ENCODE measurements at places on chromosomes 13 and 19. TPM values are rescaled to one million over a fixed set of nuclear protein-coding genes. Genes with fewer than 3 reads are reported as not detected.

MISP3 gene
- 2.3 TPM for total RNA-seq

AP1M1 gene
- total RNA-seq: 68.3 TPM

PEG3 gene
- total RNA-seq: not detected

XRCC1 gene
- total RNA-seq: 28.2 TPM

WDR83 gene
- 10.0 TPM for total RNA-seq

TTC9B gene
- 0.29 TPM for total RNA-seq

TMEM38A gene
- 1.4 TPM for total RNA-seq

SSC5D gene
- total RNA-seq: 0.53 TPM

SRRM5 gene
- total RNA-seq: 0.80 TPM

CYP2F1 gene
- not detected for total RNA-seq

MEIOSIN gene
- total RNA-seq: 0.23 TPM

LILRA1 gene
- not detected for total RNA-seq

LPAR6 gene
- 0.82 TPM for total RNA-seq

EFNB2 gene
- 4.3 TPM for total RNA-seq

DIRAS1 gene
- 3.7 TPM for total RNA-seq

FSTL3 gene
- total RNA-seq: 224 TPM

FAM174C gene
- 50.5 TPM for total RNA-seq

ARRDC5 gene
- not detected for total RNA-seq

RNF113B gene
- total RNA-seq: not detected

CASP14 gene
- not detected for total RNA-seq

ATP8B3 gene
- 3.6 TPM for total RNA-seq

PLPPR3 gene
- total RNA-seq: 4.8 TPM

CCNE1 gene
- 23.6 TPM for total RNA-seq

DAND5 gene
- total RNA-seq: 0.32 TPM

TFPT gene
- 20.9 TPM for total RNA-seq

ZNF836 gene
- total RNA-seq: 0.58 TPM

ZNF541 gene
- not detected for total RNA-seq

DMAC2 gene
- 111 TPM for total RNA-seq

TMPRSS9 gene
- total RNA-seq: 0.03 TPM

ZNF737 gene
- 0.08 TPM for total RNA-seq

ZNF878 gene
- not detected for total RNA-seq

HRC gene
- not detected for total RNA-seq

C2CD4C gene
- total RNA-seq: 0.44 TPM

APOC4 gene
- total RNA-seq: not detected

NANOS3 gene
- 3.3 TPM for total RNA-seq

KRTDAP gene
- not detected for total RNA-seq

LILRA5 gene
- not detected for total RNA-seq

RFX1 gene
- total RNA-seq: 5.0 TPM

CPB2 gene
- not detected for total RNA-seq

SBK2 gene
- 1.3 TPM for total RNA-seq
